NCI-H1092 treated with DMSO at 0.1 percent for 48 hours (cell line): ENCODE measurements at places on chromosomes 13 and 19.

- no peak for DNase-seq
Measured at GRCh38 chr19:1850809-1851653, 2.7 kb upstream of the REXO1 start.

DNA sequence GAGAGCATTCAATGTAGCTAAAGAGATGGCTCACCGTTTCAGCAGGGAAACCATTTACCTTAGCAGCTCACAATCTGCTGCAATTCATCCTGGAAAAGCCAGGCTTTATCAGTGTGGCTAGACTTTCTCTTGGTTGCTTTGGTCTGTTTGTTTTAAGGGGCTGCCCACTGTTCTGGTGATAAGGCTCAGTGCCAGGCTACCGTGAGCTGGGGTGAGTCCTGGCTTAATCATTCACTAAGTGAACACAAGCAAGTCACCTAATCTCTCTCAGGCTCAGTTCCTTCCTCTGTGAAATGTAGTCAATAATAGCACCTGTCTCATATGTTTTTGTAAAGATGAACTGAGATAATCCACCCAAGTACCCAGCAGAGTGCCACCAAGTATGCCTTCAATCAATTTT lies 229.0 kb downstream of the TEX29 start:
- DNase-seq = no peak

DNA sequence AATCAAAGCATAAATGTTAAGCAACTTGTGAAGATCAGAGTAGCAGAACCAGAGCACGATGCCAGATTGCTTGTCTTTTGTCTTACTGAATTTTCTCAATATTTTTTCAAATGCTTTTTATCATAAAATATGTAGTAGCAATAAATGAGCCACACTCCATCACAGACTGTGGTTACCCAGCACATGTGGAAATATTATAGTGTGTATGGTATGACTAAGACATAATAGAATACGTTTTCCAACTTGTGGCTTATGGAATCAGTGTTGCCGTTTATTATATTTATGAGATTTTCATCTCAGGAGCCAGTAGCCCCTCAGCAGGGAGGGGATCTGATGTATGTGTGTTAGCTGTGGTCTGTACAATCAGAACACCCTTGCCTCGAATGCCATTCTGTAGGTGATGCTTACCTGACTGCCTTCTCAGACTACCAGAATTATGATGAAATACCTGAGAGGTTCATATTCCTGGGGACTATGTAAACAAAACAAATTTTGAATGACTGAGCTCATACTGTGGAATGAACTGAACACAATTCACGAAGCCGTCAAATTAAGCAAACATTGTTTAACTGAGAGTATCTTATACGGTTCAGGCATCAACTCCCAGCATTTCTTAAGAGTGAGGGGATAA lies 1.9 kb downstream of the SCEL start:
- DNase-seq = no peak

GRCh38 chr13:114145256-114145655 lies 12.8 kb upstream of the RASA3 start:
- peak; percentile 18 for DNase-seq

GRCh38 chr13:26382366-26382765 lies 128.4 kb downstream of the CDK8 start:
- no peak for DNase-seq

- no peak for DNase-seq
Measured at GRCh38 chr13:110114316-110114715, 192.6 kb downstream of the COL4A1 start.

DNA sequence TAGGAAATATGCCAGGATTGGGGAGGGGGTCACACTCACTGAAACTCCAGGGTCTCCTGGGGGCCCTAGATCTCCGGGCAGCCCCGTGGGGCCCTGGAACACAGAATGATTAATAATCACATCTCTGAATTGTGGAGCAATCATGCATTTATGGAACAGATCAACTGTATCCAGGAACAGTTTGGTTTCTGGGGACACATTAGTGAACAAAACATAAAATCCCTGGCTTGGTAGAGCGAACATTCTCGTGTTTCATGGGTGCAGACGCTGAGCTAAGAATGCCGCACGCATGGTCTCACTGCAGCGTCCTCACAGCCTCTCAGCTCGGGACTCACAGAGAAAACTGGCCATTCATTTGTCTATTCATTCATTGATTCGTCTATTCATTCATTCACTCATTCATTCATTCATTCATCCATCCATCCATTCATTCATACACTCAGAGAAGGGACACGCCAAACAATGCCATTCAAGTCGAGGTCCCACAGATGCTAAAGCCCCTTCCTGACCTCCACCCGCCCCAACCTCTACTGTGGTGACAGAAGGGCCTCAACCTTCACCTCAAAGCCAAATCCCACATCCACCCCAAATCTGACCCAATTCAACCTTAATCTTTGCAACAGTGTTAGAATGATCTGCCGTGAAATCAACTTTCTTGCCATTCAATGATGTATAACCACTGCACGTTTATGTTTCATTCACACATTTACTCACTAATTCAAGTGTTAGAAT lies 35.0 kb upstream of the OLFM2 start:
- DNase-seq = no peak

GRCh38 chr13:30535046-30535445 lies 69.3 kb upstream of the HMGB1 start:
- no peak for DNase-seq

- no peak for DNase-seq
Measured at GRCh38 chr13:31853643-31854326, 114.5 kb downstream of the RXFP2 start.

DNA sequence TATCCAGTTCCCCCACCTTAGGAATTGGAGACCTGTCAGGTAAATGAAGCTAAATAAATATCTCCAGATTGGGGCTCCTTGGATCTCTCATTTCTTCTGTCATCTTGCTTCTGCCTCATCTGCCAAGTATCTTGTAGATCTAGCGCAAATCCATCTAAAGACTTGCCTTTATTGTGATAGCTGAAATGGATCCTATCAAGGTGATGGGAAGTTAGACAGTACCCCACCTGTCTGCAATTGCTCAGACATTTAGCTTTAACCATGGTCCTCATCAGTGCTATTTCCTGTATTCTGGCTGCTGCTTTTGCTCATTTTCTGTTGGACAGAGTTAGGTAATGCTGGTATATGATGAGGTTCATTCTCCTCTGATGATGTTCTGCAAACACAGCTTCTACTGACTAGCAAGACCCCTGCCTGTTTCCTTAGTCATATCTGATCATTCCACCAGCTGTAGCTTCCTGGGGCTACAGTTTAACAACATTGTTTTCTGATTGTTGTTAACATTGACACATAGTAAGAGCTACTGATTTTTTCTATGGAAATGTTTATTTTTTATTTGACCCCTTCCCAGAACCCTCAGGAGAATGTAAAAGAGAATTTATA lies 340.0 kb downstream of the DCT start:
- no peak for DNase-seq
